Fibroblast of skin of left biceps (primary cell): ENCODE measurements at places on chromosomes 12 and 14.

GRCh38 chr12:52778833-52779232, 1.7 kb upstream of the KRT76 start:
- DNase-seq: no peak

- no peak for DNase-seq
Observed at GRCh38 chr14:103904493-103905107, 23.7 kb upstream of the TDRD9 start.

- DNase-seq: peak; percentile 78
Observed at GRCh38 chr14:67986131-67986841, 166.7 kb downstream of the RAD51B start.

- no peak for DNase-seq
Observed at GRCh38 chr12:71036526-71036925, 116.0 kb upstream of the PTPRR start.

GRCh38 chr12:124497039-124497438, 70.4 kb downstream of the NCOR2 start:
- no peak for DNase-seq

DNA sequence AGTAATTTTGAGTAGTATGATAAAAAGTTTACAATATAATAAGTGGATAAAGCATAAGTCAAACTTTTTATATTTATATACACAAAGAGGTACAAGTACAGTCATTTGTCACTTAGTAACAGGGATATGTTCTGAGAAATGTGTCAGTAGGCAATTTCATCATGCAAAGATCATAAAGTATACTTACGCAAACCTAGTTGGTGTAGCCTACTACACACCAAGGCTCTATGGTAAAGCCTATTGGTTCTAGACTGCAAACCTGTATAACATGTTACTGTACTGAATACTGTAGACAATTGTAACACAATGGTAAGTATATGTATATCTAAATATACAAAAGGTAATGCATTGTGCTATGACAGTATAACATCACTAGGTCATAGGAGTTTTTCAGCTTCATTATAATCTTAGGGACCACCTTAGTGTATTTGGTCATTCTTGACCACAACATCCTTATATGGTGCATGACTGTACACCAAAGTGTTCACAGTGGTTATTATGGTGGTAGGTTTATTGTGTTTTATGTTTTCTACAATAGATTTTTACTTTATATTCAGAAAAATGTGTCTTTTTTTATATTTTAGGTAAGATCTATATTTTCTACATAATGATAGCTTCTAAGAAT, 14.9 kb upstream of the SCFD1 start:
- DNase-seq: no peak

DNA sequence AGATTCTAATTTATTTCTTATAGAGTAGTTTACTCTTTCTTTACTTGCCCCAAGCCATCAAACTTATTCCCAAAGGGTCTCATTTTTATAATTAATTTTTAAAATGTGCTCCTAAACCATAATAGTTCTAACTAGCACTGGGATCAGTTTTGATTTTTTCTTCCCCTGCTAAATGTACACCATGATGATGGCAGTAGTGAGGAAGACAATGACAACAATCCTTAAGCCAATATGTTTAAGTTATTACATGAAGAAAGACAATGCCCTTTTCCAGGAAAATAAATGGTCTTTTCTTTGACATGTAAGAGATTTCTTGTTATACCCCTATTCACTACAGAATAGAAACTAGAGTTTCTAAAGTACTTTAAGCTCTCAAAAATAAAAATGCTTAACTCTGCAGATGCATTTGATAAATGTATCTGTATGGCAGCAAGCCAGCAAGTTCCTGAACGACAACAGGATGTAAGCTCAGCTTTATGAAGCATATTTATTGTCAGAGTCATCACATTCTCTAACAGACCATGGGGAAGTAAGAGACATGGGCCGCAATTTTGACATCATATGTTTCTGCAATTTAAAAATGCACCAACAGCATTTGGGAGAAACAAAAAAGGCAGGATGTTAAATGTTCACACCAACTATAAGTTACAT, 36.0 kb upstream of the SNX6 start:
- DNase-seq: peak; percentile 94

DNA sequence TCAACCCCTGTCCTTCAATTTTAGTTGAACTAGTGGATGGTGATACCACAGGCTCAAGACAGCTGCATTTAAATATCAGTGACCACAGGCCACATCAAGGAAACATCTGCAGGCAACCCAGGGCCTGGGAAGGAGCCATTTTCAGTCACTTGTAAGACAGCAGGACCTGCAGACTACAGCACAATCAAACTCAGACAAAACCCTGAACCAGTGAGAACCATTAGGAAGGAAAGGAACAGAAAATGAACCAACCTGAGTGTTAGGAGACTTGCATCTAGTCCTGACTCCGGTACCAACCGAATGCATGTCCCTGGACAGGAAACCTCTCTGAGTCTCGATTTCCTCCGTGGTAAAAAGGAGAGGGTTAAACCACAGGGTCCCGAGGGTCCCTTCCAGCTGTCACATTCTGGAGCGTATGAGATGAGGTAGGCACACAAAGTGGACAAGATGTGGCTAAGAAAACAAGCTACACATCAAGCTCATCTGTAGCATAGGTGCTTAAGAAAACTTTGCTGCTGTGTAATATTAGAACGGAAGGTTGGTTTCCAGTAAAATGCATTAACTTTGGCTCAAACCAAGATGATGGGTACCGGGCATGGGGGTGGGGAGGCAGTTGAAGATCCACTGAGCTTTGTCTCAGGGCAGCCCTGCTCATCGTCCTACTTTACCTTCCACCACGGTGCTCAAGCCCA, 1.6 kb upstream of the CDKN1B start:
- no peak for DNase-seq

- no peak for DNase-seq
Observed at GRCh38 chr12:3184485-3184884, 107.3 kb downstream of the TSPAN9 start.

- DNase-seq: no peak
Observed at GRCh38 chr14:44699391-44699790, 192.3 kb upstream of the FSCB start.

DNA sequence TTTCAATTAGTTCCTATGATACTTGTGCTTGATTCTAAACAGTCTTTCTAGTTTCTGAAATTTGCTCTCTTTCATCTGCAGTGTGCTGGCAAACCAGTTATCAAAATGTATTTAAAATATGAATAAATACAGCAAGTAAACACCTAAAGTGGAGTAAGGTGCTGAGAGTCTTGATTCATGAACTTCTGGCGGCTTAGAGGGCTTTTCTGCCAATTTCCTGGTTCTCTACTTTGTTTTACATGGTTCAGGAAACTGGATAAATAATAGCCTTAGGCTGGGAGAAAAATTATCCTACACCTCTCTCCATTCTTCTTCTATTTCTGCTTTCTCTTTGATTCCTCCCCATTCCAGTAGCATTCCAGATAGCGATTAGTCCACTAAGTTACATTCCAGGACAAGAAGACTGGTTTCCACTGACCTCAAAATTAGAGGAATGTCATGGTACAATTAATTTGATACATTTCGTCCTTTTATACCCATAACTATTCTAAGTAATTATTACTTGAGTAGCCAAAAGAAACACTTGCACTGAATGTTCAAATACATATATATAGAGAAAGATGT, 14.9 kb downstream of the ATP2B1 start:
- no peak for DNase-seq
